ENCODE measurements at places on chromosomes 1 and 21. TPM values are rescaled to one million over a fixed set of nuclear protein-coding genes. Genes with fewer than 3 reads are reported as not detected.

GNAT2 gene
- total RNA-seq = not detected

RIPPLY3 gene
- not detected for total RNA-seq

DNA sequence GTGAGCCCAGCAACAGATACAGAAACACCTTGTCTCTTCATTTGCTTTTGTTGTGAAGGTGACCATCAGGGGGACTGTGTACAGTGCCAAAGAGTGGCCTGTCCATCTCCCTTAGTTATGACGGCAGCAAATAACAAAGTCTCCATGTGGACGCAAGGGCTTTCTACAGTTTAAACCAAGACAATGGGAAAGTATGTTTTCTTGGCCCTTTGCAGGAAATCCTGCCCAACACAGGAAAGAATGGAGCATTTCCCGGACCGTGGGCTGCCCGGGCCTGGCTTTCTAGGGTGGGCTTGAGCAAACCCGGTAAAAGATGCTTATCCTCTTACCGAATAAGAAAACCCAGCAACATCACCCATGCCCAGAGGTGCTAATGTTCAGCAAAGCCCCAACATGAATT lies 87.3 kb downstream of the ZBTB18 start:
- H3K36me3 ChIP-seq = no peaks in the 10 kb centered on the region
- no peak overlapping the region for H3K27ac ChIP-seq

DNA sequence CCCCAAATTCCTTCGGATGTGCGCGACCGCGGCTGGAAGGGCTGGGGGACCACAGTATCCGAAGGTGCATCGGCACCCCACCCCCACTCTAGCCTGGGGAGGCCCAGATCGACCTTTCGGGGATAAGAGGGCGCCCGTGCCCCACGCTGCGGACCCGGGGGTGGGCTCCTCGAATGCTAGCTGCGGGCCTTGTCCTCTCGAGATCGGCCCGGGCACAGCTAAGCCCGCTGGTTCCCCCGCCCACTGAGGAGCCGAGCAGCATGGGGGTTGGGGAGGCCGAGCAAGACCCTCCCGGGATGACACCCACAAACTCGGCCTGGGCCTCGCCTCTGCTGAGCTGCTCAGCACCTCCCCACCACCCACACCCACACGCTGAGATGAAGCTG lies 653 bp upstream of the IFFO2 start:
- peaks cover 7% of the 10 kb centered on the region for H3K27me3 ChIP-seq
- peaks cover 5% of the 10 kb centered on the region for H3K36me3 ChIP-seq
- peak overlapping the region; percentile 84 for H3K4me3 ChIP-seq

DNA sequence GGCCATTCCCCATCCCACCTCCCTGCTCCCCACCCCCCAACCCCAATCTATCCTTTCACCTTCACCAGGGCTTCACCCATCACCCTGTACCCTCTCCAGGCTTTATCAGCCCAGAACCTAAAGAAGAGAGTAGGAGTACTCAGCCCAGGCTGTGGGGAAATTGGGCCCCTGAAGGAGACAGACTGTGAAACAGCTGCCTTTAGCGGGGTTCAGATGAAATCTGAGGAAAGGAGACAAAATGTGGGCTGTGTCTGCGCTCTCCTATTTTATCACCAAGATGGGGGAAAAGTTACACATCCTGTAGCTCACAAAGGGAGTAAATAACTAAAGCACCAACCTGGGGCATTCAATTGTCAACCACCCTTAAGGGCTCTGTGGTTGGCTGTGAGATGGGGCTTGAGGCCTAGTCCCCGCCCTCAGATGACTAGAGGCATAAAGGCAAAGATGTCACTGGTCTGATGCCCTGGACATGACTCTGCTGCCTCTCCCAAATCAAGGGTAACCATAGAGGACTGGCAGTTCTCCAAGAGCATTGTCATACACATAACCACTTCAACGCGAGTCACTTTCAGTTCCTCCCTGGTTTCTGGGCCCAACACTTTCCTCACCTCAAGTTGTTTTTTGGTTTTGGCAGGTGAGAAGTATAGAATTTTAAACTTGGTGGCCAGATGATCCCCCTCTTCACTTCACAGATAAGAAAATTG lies 30.0 kb downstream of the SLC27A3 start:
- peaks cover 14% of the 10 kb centered on the region for H3K36me3 ChIP-seq
- peak overlapping the region; percentile 23 for H3K4me3 ChIP-seq
- no peak for DNase-seq
- peaks cover 21% of the 10 kb centered on the region for H3K4me1 ChIP-seq
- H3K27ac ChIP-seq = peak overlapping the region; percentile 77
- H3K27me3 ChIP-seq = no peaks in the 10 kb centered on the region

- no peak overlapping the region for H3K4me3 ChIP-seq
- DNase-seq = no peak
- H3K27me3 ChIP-seq = no peaks in the 10 kb centered on the region
- no peak overlapping the region for H3K27ac ChIP-seq
These were observed 27.1 kb upstream of the TGFBR3 start for GRCh38 chr1:91913018-91913417.
